ENCODE measurements at places on chromosomes 12 and 14.

DNA sequence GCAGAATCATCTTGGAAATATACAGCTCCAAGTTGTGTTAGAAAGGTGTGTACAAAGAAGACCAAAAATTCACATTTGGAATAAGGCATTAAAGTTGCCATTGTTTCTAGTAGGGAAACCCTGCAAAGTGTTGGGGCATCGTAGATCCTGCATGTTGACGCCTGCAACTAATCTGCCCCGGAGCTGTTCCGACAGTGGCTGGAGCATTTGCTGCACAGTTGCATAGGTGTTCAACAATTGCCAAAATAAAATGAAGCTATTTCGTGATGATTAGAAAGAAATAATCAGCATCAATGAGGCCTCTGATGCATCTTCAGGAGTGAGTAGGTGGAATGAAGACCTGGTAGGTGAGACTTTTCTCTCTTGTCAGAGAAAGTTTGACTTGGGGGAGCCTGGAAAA lies 47.3 kb downstream of the DAD1 start:
- no peak for DNase-seq

DNA sequence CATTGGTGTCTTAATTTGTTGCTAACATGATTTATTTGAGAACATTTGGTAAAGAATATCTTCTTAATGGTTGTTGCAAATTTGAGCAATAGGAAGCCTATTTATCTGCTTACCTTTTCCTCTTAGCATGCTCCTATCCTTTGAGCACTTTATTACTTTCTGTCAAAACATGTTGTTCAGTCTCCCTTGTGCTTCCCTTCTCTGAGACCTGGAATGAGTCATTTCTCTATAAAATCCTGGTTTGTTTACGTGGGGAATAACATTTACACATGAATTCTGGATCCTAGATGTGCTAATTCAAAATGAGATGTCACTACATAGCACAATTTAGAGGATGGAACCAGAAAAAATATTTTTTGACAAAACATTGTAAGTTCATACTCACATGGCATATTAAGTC lies 844.0 kb upstream of the LRFN5 start:
- DNase-seq = no peak

GRCh38 chr14:59123975-59124374 lies 64.5 kb upstream of the DAAM1 start:
- DNase-seq = peak; percentile 9

DNA sequence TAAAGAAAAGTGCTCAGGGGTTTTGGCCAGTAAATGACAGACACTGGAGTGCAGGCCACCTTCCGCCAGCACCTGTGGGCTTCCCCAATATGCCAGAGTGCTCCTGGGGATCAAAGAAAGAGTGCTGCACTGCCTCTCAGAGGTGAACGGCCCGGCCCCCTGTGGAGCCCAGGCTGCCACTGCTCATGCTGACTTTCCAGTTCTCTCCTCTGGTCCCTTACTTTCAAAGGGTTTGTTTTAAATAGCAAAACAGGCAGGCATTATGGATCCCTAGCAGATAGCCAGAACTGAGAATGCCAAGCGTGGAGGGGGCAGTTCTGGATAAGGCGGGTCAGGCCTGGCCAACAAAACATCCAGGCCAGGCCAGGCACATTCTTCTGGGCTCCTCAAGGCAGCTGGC lies 59.6 kb downstream of the MDM2 start:
- DNase-seq = no peak

DNA sequence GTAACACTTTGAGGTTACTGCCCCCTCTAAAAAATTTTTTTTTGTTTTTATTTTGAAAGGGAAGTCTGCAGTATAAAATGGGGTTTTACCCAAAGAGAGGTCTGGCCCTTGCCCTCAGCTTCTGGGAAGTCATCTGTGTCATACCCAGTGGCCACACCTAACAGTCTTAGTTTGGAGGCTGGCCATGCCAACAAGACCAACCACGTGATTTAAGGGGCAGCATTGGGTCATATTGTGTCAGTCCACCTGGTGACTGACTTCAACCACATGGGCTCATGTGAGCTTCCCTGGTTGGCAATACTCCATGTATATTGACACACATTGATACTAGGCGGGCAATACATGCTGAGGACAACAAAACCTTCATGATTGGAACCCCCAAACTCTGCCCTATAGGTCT lies 173.9 kb downstream of the GXYLT1 start:
- no peak for DNase-seq
